ENCODE measurements at places on chromosomes 2 and 18.

DNA sequence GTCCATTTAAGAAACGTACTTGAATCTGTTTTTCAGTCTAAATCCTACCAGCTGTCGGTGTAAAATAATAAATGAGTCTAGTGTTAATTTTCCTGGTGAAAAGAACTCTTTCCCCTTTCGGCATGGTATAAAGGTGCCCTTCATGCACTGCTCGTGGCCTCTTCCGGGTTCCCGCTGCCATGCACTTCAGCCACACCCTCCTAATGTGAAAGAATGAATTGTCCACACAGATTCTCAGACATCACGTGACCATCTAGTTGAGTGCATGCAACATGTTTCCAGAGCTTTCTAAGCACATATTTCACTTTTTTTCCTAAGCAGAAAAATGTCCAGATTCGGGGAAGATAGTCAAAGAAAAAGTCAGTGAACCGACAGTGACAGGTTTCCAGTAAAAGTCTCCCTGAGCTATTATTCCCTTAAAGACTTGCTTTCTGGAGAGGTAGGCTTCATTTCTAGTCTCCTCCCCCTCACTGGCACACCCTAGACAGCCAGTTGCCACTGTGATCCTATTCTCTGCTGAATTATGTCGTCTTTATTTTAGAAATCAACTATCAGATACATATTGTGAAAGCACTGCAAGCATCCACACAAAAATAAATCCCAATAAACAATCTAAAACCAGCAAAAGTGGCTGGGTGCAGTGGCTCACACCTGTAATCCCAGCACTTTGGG, 65.9 kb upstream of the RPL31 start:
- DNase-seq, result no peak

DNA sequence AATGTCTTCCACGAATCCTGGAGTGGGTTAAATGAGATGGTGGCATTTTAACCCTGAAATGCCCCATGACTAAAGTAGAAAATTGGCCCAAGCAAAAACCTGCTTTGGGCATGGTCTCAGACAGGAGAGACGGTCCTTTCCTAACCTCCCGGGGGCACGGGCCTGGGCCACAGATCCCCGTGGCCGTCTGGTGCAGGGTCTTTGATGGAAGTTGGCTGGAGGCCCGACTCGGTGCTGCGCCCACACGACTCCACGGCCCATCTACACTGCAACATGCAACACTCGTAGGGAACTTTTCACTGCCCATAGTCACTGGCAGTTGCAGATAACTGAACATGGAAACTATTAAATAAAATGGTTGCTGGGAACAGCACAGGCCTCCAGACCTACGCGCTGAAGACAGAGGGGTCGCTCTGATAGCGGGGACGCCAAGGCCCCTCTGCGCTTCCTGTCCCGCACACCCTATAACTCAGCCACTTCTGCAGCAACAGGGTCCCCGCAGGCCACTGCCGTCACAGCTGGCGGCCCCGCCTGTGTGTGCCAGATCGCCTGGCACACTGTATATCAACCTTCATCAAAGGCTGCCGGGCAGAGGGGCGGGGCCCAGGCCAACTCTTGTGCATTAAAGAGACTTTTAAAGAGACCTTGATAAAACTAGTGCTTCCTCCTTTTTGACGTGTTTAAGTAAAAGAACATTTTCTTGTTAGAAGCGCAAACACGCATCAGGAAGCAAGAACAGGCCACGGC, 214.1 kb downstream of the TWIST2 start:
- DNase-seq, result no peak

DNA sequence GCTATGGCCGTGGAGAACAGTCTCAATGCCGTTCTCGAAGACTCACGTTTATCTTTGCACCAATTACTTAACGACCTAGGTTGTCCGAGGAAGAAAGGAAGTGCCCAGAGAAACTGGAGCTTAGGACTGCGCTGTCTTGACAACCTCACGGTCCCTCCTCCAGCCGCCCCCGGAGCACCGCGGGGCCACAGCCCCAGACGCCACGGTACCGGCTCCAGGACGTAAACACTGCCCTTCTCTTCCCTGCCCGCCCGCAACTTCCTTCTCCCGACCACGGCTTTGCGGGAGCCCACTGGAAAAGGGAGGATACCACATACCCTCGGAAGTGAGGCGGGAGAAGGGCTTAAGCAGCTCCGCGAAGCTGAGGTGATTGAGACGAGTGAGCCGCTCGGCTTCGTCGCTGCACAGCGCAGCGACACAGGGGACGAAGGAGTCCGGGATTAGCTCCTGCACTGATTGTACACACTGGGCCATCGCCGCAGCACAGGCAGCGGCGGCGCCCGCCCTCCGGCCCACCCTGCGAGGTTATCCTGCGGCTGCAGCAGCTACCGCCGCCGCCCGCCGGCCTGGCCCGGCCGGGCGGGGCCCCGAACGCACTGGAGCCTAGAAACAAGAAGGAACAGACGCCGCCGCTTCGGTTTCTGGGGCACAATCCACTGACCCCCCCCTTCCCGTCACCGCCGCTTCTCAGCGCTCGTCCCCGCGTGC, 483 bp downstream of the TRAPPC8 start:
- peak; percentile 38 for DNase-seq

GRCh38 chr18:9608728-9609127, 5.6 kb downstream of the PPP4R1 start:
- no peak for DNase-seq

DNA sequence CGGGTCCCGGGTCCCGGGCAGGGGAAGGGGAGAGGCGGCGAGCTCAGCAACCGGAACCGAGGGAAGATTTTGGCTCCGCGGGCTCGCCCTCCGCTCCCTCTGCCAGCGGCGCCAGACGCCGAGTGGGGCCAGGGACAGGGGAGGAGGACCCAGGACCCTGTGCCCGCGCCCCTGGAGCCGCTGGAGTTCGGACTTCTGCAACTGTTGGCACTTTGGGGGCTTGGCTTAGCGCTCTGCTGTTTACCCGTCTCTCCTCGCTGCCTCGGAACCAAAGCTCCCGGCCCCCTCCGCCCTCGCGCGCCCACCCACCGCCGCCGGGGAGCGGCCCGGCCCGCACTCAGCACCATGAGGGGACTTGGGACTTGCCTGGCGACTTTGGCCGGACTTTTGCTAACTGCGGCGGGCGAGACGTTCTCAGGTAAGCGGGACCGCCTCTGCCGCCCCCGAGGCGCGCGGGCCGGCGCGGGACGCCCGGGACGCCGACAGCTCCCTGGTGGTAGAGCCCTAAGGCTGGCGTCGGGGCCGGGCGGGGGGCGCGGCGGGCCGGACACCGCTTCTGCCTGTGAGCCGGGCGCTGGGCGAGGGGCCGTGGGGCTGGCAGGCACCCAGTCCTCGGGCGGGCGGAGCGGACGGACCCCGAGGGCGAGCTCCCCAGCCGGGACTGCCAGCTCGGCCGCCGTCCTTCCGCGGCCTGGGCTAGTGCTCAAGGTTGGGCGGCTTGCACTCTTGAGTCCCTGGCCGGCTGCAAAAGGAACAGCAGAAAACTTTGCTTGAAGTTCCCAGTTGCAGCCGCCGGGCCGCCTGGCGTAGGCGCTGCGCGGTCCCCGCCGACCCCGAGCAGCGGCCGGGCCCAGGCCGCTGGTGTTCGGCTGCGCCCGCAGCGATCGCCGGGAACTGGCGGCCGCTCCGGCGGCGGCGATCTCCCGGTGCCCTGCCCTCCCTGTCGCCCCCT, 634 bp downstream of the PTPRM start:
- DNase-seq, result peak; percentile 9

DNA sequence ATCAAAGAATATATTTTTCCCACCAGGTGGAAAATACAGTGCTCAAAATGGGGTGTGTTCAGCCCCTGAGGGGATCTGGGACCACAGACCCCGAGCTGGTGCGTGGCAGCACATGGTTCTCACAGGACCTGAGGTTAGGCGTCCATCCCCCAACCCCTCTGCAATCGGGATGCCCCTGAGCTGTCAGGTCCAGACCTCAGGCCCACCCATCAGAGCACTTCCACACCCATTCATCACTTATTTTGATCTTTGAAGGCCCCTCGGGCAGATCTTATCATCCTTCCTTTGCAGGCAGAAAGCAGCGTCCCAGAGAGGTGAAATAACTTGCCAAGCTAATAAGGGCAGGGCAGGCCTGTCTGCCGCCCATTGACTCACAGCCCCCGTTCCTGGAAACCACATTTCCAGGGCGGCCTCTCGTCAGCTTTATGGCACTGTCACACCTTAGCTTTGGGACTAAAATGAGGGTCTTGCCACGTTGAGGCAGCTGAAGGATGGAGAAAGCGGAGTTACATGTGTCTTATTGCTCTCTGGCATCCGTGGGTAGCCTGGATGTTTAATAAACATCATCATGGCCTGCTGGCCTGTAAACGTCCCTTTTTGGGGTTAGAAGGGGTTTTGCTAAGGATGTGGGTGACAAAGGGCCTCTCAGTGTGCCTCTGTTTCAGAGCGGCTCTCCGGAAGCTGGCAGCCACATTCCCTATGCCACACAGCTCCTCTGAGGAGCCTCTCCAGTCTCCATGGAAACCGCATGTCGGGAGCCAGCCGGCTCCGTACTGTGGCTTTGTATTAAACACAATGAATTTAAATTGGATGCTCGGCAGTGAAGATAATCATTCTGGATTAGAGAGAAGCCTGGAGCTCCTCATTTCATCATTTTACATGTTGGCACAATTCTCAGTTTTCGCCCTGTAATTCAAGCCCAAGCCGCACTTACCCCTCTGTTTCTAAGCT, 58.3 kb upstream of the MAPRE3 start:
- DNase-seq, result peak; percentile 90

GRCh38 chr2:216142540-216142939, 33.4 kb downstream of the XRCC5 start:
- no peak for DNase-seq

DNA sequence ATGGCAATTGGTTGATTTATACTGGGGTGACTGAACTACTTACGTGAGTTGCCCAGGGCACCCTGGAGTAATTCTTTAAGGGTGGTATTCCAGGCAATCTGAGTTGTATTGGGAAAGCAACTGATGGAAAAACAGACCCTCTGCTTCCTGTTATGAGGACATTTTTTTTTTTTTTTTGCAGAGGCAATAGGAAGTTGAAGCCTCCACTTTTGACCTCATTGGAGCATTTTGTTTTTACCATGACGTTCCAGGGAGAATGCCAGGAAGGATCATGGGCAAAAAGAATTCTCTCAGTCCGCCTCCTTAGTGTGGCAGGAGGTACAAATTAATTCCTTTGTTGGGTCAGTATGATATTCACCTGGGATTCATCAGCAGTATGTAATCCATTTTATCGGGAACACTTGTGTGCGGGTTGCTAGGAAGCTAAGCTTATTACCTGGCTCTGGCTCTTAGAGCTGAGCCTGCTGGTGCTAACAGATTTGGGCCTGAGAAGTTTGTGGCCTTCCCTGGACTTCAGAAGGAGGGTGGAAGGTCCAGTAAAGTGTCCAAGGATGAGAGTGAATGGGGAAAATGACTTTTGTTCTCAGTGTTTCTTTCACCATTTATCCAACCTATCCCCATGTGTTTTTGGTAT, 272.9 kb upstream of the EPAS1 start:
- DNase-seq, result no peak

GRCh38 chr18:13405305-13406038, 186.9 kb downstream of the LDLRAD4 start:
- DNase-seq, result no peak

GRCh38 chr2:180991820-180992219, 11.4 kb downstream of the UBE2E3 start:
- no peak for DNase-seq
